ENCODE measurements at places on chromosomes 1 and 21.

GRCh38 chr21:43762303-43763128 is 13.6 kb downstream of the CSTB start:
- no peak for DNase-seq

- peak; percentile 53 for DNase-seq
These were observed 9.7 kb downstream of the ALPL start for GRCh38 chr1:21518774-21519455.

DNA sequence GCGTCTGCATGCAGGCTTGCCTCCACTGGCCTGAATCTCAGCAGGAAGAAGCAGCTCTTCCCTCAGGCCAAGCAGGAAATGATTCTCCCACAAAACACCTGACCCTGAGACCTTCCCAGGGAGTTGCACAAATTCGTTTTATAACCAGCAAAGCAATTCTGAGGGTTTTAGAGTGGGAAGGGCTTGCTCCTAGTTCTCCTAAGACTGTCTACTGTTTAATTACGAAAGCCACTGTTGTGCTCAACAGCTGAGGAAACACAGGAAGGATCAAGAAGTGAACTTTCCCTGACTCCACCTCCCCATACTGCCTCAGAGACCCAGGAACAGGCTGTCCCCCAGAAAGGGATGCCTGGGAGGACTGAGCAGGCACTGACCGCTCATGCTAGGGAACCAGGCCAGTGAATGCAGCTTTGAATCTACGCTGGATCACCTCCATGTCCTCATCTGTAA is 37.0 kb upstream of the PUM1 start:
- DNase-seq = no peak

GRCh38 chr1:32014199-32014947 is 705 bp downstream of the KHDRBS1 start:
- DNase-seq = peak; percentile 19

- DNase-seq = no peak
These were observed 287.5 kb downstream of the PTGER3 start for GRCh38 chr1:70760154-70760553.

GRCh38 chr1:46805755-46806154 is 6.9 kb downstream of the CYP4B1 start:
- DNase-seq = no peak

- no peak for DNase-seq
These were observed 4.1 kb downstream of the LEPR start for GRCh38 chr1:65424573-65424889.

DNA sequence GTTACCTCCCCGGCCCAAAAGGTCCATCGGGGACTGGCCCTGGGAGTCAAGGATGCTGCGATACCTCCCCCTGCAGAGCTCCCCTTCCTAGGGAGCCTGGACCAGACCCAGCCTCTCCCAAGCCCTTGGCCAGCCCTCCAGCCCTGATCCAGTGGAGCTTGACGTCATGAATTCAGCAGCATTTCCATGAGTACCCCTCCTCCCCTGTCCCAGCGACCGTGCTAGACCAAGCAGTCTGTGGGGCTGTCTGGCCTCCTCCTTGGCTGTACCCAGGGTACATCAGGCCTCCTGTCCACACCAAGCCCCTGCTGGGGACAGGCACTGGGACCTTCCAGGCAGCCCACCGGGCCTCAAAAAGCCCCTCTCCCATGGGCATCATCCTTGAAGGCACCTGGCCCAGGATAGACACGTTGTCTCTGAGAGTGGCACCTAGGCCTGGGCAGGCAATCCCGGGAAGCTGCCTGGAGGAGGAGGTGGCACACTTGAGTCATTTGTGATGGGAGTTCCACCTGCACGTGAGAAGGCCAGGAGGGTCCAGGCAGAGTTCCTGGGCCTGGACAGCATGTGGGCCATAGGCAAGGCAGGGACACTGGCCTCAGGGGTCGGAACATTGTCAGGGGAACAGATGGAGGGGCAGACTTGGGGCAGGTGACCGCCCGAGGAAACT is 46.4 kb downstream of the WNT9A start:
- DNase-seq = peak; percentile 9

- DNase-seq = no peak
These were observed 54.2 kb downstream of the PTPRU start for GRCh38 chr1:29290414-29290985.

DNA sequence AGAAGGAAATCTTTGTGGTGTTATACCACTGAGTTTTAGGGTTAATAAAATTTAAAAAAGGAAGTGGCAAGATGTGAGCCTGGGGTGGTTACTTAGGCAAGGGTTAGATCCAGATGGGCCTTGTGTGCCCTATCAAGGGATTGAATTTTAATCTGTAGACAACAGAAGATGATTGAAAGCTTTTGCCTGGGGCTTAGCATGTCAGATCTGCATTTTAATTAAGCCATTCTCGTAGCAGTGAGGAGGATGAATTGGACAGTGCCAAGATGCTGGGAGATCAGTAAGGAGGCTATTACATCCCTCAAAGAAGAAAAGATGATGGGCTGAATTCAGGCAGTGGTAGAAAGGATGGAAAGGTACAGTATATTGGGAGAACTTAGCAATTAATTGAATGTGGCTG is 42.3 kb downstream of the HMGB4 start:
- DNase-seq = no peak

DNA sequence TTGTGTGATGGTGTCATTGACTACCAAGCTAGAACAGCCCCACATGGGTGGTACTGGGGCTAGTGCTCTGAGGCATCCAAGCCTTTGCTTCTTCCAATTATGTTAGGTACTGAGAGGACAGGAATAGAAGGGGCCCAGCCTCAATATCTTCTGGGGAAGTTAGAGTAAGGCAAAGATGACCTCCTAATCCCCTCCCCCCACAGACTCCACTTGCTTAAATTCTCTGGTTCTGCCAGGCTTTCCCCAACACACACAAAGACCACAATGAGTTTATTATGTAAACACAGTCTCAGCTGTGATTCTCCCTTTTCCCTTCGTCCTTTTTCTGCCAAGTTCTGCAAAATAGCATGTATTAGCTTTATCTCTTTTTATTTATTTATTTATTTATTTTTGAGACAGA is 3.1 kb upstream of the TACSTD2 start:
- DNase-seq = no peak

DNA sequence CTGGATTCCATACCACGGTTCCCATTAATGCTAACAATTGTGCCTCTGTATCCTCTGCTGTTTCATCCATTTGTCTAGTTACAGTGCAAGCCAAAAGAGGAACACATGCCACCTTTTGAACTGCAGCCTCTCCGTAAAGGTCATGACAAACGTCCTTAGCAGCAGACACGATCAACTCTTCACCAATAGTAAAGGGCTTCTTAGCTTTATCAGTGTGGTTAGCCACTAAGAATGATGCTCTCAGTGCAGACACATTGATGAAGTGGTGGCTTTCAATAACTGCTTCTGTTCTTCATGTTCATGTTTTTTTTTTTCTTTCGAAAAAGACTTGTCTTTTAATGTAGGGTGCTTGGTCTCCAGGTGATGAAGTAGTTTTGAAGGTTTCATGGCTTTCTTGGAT is 14.3 kb downstream of the XPR1 start:
- no peak for DNase-seq

DNA sequence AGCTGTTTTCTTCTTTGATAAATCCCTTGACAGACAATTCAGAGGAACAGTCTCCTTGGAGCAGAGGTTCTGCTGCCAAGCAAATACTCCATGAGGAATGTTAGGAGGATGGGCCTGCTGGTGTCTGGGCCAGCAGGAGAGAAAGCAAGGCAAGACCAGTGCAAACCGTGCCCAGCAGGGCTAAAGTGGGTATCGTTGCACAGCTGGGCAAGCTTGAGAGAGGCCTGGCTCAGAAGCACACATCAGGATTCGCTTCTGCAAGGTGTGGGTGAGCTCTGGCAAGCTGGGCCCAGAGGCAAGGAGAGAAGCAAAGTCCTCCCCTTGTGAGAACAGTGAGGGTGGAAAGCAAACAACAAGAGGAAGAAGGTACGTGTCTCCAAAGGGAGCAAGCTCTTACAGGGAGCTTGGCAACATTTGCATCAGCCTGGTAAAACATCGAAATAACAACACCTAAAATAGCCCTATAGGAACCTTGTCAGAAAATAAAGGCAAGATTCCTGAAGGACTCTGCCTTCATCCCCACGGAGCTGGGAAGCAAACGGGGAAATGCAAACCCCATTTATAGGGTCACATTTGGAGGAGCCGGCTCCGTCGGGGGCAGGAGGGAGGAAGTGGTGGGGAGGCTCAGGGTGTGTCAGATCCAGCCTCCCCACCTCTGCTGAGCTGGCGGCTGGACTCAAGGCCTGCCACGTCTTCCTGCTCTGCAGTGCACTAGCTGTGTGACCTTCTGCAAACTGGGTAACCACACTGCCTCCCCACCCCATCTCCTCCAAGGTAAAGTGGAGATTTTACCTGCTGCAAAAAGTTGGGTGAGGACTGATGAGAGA is 62.3 kb upstream of the HIVEP3 start:
- DNase-seq = no peak

GRCh38 chr1:234564035-234565029 is 45.6 kb downstream of the IRF2BP2 start:
- DNase-seq = no peak

GRCh38 chr1:236451796-236452373 is 57.8 kb downstream of the EDARADD start:
- DNase-seq = peak; percentile 19

GRCh38 chr1:243428617-243429342 is 172.9 kb downstream of the SDCCAG8 start:
- DNase-seq = no peak

DNA sequence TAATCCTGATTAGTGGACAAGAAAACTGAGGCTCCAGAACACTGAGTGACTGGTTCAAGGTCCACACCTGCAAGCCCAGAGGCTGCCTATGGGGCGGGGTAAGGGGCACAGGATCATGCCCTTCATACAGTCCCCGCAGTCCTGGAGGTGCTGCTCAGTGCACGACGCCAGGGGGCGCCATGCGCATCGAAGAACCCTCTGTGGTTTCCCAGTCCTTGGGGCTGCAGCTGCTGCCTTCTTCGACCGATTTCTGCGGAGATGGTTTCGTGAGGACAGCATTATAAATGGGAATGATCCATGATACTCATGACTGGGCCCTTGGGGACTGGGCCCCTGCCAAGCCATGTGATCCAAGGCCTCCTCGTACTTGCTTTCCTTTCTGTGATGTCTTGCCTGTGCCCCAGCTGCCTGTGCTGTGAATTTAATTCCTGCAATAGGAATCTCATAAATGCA is 37.1 kb upstream of the ARHGEF10L start:
- peak; percentile 55 for DNase-seq

GRCh38 chr1:1406101-1406820 is 832 bp downstream of the MRPL20 start:
- no peak for DNase-seq

DNA sequence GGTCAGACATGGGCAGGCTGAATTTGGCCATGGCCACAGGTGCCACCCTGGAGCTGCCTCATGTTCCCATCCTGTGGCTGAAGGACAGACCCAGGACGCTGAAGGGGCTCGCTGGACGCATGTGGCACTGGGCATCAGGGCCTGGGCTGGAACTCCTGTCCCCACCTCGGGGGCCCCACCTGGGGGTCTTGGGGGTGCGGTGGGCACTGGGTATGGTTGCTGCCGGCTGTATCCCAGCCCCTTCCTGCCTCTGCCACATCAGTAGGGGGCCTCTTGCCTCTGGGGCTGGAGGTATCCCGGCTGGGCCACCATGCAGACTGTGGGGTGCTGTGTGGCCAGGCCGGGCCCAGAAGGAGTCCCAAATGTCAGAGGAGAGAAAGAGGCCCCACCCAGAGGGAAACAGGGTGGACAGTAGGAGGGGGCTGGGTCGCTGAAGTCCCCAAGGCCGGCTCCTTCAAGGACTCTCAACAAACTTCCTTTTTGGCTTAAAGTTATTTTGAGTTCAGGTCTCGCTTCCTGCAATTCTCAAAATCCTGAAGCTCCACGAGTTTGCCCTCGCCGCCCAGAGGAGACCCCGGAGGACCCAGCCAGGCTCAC is 78.7 kb downstream of the SIK1 start:
- no peak for DNase-seq

DNA sequence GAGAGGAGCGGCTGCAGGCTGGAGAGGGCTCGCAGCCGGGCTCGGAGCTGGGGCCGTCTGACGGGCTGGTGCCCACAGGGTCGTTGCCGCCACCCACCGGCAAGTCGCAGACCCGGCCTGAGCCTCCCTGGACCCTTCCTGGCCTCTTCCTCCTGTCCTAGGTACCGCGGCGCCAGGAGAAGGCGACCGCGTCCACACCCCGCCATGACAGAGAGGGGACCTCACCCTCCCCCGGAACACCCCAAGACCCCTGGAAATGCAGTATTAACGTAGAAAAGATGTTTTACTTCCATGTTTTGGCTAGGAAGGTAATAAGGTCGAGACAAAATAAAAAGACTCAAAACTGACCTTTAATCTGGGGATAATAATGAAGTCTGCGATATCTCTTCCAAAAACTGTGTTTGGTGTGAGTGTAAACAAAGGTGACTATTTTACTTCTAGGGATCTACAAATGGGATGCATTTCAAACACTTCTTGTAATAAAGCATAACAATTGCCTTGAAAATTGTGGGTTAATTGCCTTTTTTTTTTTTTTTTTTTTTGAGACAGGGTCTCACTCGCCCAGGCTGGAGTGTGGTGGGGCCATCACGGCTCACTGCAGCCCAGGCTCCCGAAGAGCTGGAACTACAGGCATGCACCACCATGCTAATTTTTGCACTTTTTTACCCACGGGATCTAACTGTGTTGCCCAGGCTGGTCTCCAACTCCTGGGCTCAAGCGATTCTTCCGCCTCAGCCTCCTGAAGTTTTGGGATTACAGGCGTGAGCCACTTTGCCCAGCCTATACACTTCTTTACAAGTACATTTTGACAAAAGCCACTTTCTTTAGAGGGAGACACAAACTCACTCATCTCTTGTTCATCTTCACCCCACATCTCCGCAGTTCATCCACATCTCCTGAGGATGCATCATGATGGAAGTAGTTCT is 838 bp upstream of the RSRP1 start:
- no peak for DNase-seq

GRCh38 chr1:220894025-220894923 is 15.0 kb downstream of the HLX start:
- no peak for DNase-seq

GRCh38 chr1:231818337-231818736 is 191.7 kb downstream of the DISC1 start:
- no peak for DNase-seq

DNA sequence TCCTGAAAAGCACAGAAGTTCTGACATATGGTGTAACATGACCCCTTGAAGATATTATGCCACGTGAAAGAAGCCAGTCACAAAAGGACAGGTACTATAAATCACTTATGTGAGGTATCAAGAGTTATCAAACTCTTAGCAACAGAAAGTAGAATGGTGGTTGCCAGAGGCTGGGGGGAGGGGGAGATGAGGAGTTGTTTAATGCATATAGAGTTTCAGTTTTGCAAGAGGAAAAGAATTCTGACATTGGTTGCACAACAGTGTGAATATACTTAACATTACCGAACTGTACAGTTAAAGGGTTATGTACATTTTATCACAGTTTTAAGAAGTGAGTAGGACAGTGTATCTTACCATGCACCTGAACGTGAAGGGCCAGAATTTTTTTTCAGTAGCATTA is 80.0 kb downstream of the USP25 start:
- DNase-seq = no peak

GRCh38 chr1:174726167-174726879 is 273.4 kb upstream of the CACYBP start:
- no peak for DNase-seq

DNA sequence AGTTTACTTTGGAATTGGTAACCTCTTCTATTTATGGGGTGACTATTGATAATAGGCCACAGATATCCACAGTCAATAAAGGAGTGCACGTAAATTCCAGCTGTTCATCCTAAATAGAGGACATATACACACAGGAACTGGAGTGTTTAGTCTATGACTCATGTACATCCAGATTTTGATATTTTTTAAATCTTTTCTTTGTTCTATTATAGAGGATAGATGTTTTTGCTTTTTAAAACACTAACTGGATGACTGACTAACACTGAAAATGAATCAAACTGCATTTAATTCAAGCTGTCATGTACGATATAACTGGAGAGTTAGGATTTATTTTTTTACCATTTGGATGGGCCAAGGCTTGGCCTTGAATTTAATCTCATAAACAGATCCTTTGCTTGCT is 45.9 kb downstream of the RGL1 start:
- no peak for DNase-seq
